Bone marrow (tissue), 2 donors: ENCODE measurements at places on chromosomes 2 and 18.

- DNase-seq = no peak
These were observed 732.9 kb upstream of the VRK2 start for GRCh38 chr2:57313678-57314077.

DNA sequence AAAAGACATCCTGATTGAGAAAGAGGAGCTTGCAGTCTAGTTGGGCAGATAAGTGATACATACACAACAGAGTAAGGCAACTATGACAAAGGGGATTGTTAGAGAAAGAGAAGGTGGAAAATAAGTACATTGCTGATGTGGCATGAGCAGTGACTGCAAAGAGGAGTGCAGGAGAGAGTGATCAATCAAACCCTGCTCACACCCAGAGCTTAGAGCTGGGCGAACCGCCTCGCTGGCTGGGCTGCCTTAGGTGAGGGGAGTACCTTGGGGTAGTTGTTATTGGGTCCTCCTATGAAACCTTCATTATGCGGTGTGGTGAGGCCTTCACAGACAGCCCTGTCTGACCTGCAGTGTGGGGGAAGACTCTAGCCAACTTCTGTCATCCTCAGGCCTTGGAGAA is 161.7 kb downstream of the FHOD3 start:
- no peak for DNase-seq

GRCh38 chr2:24400207-24400907 is 40.0 kb upstream of the ITSN2 start:
- DNase-seq = no peak

- DNase-seq = no peak
These were observed 41.0 kb upstream of the TAF4B start for GRCh38 chr18:26185267-26185666.

DNA sequence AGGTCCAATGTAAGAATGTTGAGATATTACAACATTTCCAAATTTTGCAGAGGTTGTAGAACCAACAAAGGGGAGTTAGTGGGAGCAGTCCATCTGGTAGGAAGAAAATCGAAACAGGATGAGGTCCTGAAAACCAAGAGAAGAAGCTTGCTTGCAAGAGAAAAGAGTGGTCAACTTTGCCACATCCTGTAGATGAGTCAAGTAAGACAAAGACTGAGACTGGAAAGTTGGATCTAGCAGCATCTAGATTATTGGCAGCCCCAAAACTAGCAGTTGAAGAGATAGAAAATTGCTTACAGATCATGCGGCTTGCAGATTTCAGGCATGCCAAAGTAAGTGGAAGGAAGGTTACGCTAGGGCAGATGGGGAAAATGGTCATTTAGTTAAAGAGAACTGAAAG is 378.9 kb downstream of the GRB14 start:
- no peak for DNase-seq

DNA sequence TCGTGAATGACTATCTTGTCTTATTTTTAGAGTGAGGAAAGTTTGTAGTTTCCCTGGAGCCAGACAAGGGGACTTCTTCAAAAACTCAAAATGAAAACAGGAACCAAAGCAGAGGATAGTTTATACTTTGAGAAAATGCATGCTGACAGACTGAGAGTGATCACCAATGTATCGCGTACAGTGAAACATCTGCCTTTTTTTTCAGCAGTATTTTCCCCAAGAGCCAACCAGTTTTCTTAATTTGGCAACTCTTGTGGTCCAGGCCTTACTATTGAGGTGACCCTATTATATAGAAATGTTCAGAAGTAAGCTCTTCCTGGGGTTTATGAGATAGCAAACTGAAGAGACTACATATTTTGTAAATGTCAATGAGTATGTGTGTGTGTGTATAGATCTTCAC is 153.7 kb upstream of the VRK2 start:
- no peak for DNase-seq
